ENCODE measurements at places on chromosomes 1 and 21.

DNA sequence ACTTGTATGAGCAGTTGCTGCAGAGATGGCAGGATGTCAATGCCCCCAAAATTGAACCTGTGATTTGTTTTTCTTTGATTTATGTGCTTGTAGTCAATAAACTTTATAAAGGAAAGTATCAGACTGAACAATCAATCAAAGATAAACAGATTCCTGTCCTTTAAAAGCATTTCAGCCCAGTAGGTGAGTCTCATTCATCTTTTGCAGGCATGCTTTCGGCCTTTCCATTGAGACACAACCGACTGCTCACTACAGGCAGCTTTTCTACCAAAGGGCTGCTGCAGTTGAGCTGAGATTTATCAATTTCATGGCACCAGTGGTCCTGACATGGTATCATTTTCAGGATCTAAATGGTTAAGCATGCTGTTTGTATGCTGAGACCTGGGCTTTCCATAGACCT lies 513.6 kb upstream of the PTBP2 start:
- DNase-seq: no peak
- no peaks in the 10 kb centered on the region for H3K4me1 ChIP-seq
- no peaks in the 10 kb centered on the region for H3K36me3 ChIP-seq
- H3K4me3 ChIP-seq: no peak overlapping the region
- no peak overlapping the region for H3K27ac ChIP-seq

DNA sequence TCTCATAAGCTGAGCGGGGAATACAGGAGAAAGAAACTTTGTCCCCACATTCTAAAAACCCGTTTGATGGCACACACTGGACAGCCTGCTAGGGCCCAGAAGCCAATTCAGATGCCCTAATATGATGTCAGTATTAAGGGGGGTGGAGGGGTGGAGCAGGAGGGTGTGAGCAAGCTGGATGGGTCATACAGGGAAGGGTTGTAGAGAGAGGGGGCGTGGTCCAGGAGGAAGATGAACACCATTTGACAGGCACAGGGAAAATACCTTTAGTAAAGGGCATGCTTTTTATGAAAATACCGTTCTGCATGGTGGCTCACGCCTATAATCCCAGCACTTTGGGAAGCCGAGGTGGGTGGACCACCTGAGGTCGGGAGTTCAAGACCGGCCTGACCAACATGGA lies 6.0 kb downstream of the TARS2 start:
- H3K4me1 ChIP-seq: peaks cover under 1% of the 10 kb centered on the region
- no peak overlapping the region for H3K4me3 ChIP-seq
- no peak overlapping the region for H3K27ac ChIP-seq
- no peak for DNase-seq

- peak overlapping the region; percentile 82 for H3K27ac ChIP-seq
- no peaks in the 10 kb centered on the region for H3K36me3 ChIP-seq
- H3K27me3 ChIP-seq: no peaks in the 10 kb centered on the region
These were observed 69.6 kb downstream of the DHRS3 start for GRCh38 chr1:12548279-12548972.

DNA sequence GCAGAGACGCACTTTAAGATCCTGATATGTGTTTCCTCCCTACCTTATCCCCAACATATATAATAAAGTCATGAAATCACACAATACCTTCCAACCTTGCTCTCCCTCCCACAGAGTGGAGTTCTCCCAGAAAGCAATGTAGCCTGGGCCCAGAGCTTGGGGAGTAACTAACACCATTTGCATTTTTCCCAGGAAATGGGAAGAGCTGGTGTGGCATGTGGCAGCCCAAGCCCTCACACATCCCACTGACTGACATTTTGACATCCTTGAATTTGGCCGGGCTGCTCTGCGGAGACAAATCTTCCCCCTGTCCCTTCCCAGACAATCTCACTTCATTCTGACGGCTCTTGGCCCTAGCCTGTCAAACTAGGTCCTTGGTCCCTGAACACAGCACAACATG lies 37.0 kb upstream of the ATP2B4 start:
- no peaks in the 10 kb centered on the region for H3K36me3 ChIP-seq
- H3K27me3 ChIP-seq: no peaks in the 10 kb centered on the region
- H3K4me3 ChIP-seq: no peak overlapping the region
